ENCODE measurements at places on chromosomes 5 and 9. TPM values are rescaled to one million over a fixed set of nuclear protein-coding genes. Genes with fewer than 3 reads are reported as not detected.

Gene OR1Q1
- total RNA-seq = not detected

Gene CCL27
- total RNA-seq = not detected

Gene ORM2
- not detected for total RNA-seq

Gene PAPPA
- total RNA-seq = 30.6 TPM

Gene TRPM3
- not detected for total RNA-seq

Gene KCNV2
- total RNA-seq = not detected

Gene ERBIN
- 24.9 TPM for total RNA-seq

Gene PPP1R26
- 13.0 TPM for total RNA-seq

Gene IL33
- 0.23 TPM for total RNA-seq

Gene THBS4
- total RNA-seq = 0.14 TPM

Gene EQTN
- 0.22 TPM for total RNA-seq

Gene DDX4
- not detected for total RNA-seq

Gene TEX48
- total RNA-seq = not detected

Gene SOWAHA
- total RNA-seq = 0.08 TPM

Gene FRMD3
- 4.2 TPM for total RNA-seq

Gene PPP1R2B
- total RNA-seq = not detected
